Suppressor macrophage treated with lipopolysaccharide for 4 hours (primary cell): ENCODE measurements at places on chromosomes 16 and 17.

DNA sequence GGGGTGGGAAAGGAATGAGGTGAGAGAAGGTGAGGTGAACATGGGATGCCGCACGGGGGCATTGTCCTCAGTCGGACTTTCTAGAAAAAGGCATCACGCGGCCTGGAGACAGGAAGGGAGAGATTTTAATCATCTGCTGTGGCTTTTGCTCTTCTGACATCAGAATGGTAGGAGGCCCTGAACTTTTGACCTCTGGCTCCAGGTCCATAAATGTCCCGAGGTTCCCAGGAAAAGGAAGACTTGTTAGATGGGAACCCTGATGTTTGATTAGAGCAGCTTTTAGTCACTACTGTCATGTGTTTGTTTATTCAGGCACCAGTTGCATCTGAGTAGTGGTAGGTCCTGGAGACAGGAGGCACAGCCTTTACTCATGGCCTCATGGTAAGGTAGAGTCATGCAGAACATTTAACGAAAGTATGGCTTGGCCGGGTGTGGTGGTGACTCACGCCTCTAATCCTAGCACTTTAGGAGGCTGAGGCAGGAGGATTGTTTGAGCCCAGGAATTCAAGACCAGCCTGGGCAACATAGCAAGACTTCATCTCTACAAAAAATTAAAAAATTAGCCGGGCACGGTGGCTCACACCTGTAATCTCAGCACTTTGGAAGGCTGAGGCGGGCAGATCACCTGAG lies 203.1 kb downstream of the MSI2 start:
- peak; percentile 73 for DNase-seq

DNA sequence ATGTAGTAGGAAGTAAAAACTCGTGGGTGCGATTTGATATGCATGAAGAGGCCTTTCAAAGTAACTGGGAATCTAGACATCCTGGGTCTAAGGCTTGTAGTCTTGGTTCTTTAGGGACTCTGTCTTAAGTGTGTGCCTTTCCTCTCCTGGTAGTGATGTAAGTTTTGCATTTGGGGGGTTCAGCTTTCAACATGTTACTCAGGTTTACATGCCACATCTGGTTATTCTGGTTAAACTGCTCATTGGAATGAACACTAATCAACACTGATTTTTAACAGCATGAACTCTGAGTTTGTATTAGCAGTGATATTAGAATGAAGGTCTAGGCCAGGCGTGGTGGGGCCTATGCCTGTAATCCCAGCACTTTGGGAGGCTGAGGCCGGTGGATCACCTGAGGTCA lies 15.1 kb downstream of the PGS1 start:
- DNase-seq = no peak

DNA sequence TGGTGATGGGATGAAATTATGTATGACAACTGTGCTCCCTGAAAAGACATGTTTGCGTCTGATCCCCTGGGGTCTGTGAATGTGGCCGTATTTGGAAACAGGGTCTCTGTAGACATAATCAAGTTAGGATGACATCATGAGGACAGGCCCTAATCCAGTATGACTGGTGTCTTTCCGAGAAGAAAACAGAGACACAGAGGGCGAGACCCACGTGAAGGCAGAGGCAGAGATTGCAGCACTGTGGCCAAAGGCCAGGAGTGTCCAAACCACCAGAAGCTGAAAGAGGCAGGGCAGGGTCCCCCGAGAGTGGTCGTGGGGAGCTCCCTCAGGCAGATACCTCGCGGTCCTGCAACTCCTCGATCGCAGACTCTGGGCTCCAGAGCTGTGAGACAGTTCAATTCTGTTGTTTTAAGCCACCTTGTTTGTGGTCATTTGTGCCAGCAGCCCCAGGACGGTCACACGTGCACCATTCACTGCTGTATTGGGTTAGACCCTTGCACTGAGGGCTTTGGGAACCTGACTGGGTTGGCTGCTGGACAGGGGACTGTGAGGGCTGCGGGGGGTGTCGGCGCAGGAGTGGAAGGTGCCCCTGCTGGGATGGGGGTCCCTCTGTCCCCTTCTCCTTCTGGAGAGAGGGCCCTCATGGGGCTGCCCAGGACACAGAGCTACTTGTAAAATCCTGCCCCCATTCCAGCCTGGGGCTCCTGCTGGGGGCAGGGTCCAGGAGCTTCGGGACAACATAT lies 27.7 kb downstream of the METRNL start:
- no peak for DNase-seq

DNA sequence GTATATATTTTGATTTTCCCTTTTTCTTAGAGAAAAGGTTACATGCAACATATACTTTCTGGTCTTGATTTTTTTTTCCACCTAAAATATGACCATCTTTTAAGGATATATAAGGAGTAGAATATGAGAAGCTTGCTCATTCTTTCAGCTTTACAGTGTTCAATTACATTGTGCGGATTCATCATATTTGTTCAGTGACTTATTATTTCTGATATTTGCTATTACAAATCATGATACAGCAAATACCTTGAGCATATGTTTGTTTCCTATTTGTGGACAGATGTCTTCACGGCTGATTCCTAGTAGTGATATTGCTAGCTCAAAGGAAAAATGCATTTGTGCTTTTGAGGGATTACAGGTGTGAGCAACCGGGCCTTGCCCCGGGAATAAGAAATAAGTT lies 18.1 kb downstream of the KATNIP start:
- DNase-seq = no peak

- no peak for DNase-seq
Measured at GRCh38 chr17:37109731-37110710, 161.3 kb downstream of the AATF start.

DNA sequence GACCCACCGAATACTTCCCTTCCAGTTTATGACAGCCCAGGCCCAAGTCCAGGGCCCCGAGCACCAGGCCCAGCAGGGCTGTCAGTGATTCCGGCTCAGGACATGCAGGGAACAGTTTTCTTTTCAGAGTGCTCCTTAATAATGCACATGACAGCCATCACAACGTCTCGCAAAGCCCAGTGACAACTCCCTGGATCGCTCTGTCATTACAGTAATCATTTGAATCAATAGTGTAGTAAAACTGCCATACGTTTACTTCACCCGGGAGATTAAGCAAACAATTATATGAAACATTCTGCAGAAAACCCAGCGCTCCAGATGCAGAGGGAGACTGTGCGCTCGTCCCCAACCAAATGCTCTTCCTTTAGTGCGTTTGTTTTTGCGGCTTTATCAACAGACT lies 162.6 kb upstream of the CDH13 start:
- DNase-seq = no peak
